Activated effector memory CD4-positive, alpha-beta T cell treated with Interleukin-2 at 50 U/mL for 16 hours (primary cell): ENCODE measurements at places on chromosomes 3 and 15.

- no peak for DNase-seq
Observed at GRCh38 chr15:58332676-58333400, 99.0 kb upstream of the LIPC start.

DNA sequence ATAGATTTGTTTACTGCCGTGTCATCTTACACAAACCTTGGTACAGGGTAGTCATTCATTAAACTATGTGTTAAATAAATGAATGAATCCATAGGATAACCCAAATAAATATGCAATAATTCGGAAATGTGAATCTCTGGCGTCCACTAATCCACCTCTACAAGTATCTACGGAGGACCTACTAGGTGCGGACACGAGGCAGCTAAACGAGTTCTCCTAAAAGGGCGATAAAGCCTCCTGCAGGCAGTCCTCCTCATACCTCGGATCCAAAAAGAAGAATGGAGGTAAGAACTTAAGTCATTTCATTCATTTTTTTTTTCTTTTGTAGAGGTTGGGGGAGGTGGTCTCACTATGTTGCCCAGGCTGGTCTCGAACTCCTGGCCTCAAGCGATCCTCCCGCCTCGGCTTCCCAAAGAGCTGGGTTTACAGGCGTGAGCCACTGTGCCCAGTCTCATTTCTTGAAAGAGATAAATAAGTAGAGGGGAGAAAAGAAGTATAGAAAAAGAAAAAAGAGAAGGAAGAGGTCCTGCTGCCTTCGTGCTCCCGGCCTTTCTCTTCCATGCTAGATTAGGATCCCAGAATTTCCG lies 706 bp upstream of the RPL35A start:
- no peak for DNase-seq

GRCh38 chr3:74267131-74267530 lies 347.3 kb downstream of the CNTN3 start:
- DNase-seq: no peak

DNA sequence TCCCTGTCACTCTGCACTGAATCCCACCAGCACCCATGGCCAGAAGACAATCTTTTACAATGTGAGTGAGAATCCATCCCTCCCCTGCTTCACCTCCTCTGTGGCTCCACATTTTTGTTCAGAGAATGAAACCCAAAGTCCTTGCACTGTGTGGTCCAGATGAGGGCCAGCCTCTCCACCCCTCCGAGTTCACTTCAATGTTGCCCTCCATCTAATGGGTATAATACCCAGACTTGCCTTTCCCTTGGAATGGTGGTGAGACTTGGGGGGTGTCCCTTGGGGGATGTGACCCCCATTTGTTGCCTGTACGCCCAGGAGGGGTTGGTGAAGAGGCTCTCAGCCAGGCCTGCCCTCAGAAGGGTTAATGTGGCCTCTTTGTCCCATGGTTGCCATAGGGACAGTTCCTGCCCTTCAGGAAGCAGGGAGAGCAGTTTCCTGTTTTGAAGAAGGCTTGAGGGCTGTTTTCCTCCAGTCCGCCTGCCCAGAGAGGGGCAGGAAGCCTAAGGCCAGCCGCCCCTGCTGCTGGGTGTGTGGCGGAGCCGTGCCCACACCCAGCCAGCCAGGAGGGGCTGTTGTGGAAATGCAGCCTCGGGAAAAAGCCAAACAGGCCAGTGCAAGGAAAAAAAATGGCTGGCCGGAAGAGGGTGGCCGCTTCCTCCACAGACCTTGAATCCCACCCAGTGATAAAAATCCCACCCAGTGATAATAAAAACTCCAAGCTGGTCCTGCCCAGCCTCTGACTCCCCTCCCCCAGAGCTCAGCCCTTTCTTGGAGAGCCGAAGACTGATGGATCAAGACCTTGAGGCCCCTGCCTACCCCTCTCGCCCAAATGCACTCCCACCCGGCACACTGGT lies 14.6 kb upstream of the FGD5 start:
- no peak for DNase-seq

DNA sequence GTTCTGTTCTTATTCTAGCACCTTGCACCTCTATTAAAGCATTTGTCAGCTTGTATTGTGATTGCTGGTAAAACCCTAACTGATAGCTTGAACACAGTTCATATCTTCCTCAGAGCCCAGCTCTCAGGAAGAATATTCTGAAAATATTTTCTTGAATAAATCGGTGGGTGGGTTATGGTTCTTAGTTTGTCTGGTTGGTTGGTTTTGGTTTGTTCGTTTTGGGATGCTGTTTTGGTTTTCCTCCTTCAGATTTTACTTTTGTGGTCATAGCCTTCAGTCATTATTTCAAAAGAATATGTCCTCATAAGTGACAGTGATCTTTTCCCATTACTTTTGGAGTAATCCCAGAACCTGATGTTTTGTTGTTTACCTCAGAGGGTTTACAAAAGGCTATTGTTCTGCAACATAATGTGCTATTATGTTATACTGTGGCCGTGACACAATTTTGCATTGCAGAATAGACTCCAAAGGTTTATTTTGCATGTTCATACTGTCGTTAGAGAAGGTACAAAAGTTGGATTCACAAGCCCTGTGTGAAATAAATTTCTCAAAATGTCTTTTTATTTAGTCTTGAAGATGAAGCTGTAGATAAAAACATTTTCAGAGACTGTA lies 2.7 kb upstream of the TMEM87A start:
- no peak for DNase-seq

- no peak for DNase-seq
Observed at GRCh38 chr3:37970802-37971201, 19.8 kb upstream of the VILL start.

GRCh38 chr3:112013058-112013783 lies 14.5 kb downstream of the TAGLN3 start:
- peak; percentile 36 for DNase-seq

GRCh38 chr3:105747060-105747541 lies 121.7 kb downstream of the CBLB start:
- DNase-seq: no peak

DNA sequence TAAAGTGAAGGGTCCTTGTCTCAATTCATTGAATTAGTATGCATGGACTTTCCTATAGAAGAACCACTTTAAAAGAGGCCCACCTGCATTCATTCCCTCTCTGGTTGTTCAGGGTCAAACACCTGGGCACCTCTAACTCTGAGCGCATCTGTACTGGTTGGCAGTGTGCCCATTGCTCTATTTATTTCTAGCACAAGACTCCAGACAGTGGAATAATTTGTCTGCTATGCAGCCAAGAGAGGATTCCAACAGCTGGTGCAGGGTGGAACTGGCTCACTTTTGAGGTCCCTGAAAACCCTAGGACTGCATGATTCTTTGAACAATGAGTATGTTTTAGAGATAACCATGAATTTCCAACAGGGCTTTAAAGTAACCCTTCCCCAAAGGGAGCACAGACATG lies 57.9 kb downstream of the CCDC33 start:
- DNase-seq: no peak

- no peak for DNase-seq
Observed at GRCh38 chr3:9552252-9552999, 1.2 kb downstream of the LHFPL4 start.

GRCh38 chr3:19662486-19662885 lies 271.5 kb downstream of the EFHB start:
- DNase-seq: no peak

GRCh38 chr3:191499307-191500080 lies 38.5 kb downstream of the PYDC2 start:
- no peak for DNase-seq

- no peak for DNase-seq
Observed at GRCh38 chr15:42137461-42138261, 18.8 kb downstream of the PLA2G4F start.

DNA sequence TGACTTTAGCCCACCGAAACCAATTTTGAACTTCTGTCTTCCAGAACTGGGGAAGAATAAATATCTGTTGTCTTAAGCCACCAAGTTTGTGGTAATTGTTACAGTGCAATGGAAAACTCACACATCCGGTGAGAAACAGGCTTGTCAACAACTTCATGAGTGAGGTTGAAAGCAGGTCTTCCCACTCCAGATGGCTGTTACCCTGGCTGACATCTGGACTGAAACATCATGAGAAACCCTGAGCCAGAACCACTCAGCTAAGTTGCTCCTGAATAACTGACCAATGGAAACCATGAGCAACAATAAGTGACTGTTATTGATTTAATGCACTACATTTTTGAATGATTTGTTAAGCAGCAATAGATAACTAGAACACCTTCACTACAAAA lies 10.3 kb downstream of the ACSBG1 start:
- DNase-seq: no peak

- no peak for DNase-seq
Observed at GRCh38 chr15:27806396-27806795, 292.7 kb downstream of the OCA2 start.

GRCh38 chr3:9290566-9290965 lies 41.1 kb upstream of the SRGAP3 start:
- no peak for DNase-seq

GRCh38 chr3:58568572-58569286 lies 8.5 kb downstream of the FAM107A start:
- peak; percentile 53 for DNase-seq

DNA sequence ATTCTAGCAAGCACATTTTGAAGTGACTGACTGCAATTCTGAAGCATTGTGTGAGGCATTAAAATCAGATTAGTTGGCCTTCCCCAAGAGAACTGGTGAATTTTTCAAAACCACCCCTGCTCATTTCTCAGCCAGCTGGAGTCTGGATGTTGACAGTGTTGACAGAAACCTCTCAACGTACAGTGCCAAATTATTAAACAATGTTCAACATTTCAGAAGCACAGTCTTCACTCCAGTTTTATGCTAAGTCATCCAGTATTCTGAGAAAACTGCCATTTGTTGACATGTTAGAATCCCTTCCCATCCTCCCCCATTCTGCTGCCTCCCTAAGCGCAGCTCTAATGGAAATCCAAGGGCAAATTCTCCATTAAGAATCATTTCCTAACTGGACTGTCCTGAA lies 369.3 kb upstream of the TRIM42 start:
- DNase-seq: no peak

DNA sequence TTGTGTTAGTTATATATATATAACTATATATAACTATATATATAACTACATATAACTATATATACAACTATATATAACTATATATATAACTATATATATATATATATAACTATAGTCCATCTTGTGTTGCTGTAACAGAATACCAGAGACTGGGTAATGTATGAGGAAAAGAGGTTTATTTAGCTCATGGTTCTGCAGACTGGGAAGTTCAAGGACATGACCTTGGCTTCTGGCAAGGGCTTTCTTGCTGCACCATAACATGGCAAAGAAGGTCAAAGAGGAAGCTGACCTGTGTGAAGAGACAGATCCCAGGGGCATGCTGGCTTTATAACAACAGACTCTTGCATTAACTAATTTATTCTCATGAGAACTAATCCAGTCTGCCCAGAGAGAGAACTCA lies 27.6 kb downstream of the KBTBD12 start:
- DNase-seq: no peak

DNA sequence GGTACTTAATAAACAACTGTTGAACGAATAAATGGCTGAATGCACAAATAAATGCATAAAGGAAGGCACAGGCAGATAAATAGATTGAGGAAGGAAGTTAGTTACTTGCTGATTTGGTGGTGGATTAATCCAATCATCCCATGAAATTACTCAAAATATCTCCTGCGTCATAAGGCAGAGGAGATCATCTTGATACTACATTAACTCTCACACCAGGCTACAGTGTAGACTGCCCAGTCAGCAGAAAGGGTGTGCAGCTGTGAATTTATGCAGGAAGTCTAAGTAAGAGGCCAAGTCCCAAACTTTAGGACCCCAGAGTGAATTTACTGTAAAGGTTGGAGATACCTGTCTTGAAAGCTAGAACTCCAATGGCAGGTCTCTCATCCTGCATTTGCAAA lies 38.6 kb downstream of the PRICKLE2 start:
- DNase-seq: no peak

- DNase-seq: no peak
Observed at GRCh38 chr15:41891946-41892345, 1.9 kb downstream of the SPTBN5 start.

- no peak for DNase-seq
Observed at GRCh38 chr3:143315766-143316165, 196.2 kb downstream of the CHST2 start.

DNA sequence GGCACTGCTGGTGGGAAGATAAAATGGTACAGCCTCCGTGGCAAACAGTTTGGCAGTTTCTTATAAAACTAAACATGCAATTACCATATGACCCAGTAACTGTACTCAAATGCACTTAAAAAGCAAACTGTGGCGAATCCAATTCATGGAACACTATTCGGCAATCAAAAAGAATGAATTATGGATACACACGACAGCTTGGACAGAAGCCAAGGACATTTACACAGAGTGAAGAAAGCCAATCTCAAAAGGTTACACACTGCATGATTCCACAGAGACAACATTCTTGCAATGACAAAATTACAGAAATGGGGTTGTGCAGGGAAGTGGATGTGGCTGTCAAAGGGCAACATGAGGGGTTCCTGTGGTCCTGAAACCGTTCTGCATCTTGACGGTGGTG lies 122.1 kb upstream of the IQSEC1 start:
- no peak for DNase-seq

DNA sequence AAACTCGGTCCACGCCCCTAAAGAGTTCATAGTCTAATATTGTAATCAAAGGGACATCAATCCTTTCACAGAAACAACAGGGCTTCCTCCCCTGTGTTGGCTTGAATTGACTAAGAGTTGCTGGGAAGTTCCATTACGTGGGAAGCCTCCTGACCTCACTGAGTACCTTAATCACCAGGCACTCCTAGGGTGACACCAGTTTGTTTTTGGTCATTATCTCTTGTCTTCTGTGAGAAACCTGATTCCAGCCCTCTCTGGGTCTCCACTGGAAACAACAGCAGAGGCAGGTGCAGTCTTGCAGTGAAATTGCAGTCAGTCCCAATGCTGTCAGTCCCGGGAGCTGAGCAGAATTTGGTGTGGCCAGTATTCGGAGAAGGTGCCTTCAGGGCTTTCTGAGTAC lies 55.4 kb downstream of the BOC start:
- DNase-seq: no peak

DNA sequence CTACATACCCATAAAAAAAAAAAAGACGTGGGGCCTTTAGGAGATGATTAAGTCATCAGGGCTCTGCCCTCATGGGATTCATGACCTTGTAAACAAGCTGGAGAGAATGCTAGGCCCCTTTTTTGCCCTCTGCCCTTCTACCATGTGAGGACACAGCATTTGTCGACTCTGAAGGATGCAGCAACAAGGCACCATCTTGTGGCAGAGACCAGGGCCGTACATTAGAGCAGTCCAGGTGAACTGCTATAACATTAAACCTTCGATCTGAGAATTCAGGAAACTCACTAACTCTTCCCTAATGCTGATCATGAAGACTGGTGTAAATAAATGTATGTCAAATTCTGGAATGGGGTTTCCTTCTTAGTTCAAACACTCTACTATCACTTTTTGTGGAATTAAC lies 30.7 kb upstream of the SIAH2 start:
- DNase-seq: no peak

GRCh38 chr3:129491794-129492193 lies 36.6 kb upstream of the RHO start:
- DNase-seq: no peak

DNA sequence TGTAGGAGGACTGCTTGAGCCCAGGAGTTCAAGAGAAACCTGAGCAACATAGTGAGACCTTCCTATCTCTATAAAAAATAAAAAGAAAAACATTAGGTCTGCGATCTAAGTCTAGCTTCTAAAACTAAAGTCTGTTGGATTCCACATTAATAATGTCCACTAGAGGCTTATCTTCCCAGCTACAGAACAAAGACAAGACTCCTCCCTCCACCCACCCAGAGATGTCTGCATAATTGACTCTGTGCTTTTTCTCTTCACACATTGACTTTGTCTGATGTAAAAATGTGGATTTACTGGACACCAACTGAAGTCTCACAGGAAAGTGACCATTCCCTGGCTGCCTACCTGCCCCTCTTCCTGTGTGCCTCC lies 91.8 kb downstream of the ATP10A start:
- no peak for DNase-seq

GRCh38 chr15:98003518-98003917 lies 43.0 kb downstream of the ARRDC4 start:
- no peak for DNase-seq
